ENCODE measurements at places on chromosomes 3 and 15.
A peak's percentile ranks its signal among the peaks of the same experiment; 100 is the strongest.

- no peak for DNase-seq
Measured at GRCh38 chr15:89494941-89495637, 1.3 kb downstream of the RHCG start.

DNA sequence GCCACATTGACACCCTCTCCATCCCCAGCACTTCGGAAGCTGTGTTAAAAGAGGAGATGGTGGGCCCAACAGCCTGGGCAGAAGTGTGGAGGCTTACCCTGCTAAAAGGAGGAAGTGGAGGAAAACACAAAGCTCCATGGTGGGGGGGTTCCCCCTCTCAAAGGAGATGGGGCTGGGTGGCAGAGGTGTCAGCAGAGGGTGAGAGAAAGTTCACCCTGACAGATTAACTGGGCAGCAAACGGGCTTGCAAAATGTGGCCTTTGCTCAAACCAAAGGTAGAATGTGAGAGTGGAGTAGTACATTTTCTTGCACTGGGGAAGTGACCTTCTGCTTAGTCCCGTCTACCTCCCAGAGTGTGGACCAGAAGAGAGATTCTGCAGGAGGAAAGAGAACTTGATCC, 44.7 kb downstream of the MYO1E start:
- no peak for DNase-seq

GRCh38 chr15:86829245-86829644, 749.6 kb downstream of the AGBL1 start:
- no peak for DNase-seq

DNA sequence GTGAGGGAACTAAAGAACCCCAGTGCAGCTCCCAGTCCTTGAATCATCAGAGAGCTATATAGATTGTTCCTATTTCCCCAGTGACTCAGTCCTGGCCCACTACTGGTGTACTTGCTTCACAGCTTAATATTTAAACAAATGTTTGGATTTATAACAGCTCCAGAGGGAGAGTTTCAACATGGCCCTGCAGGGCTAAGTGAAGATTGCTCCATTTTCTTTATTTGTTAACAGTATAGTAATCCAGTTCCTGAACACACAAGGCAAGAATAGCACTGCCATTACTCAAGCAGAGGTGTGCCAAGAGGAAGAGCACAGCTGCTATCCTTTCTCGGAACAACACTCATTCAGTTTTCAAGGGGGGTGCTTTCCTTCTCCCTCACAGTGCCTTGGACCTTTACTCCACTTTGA, 6.5 kb downstream of the SQOR start:
- no peak for DNase-seq

DNA sequence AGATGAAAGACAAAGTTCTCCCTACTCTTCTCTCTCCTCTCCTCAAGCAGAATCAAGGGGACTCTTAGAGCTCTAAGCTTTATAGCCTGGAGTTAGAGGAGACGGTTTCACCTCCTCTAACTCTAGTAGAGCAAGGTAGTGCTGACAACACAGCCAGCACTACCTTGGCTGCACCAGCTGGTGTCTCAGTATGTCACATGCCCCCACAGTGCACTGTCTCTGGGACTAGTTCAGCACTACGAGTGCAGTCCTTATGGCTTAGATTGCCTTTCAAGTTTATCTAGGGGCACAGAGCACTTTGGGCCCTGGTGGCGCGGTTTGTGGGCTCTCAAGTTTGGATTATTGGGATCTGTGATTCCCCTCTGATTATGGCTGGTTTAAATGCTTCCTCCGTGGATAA, 614.1 kb upstream of the NECTIN3 start:
- no peak for DNase-seq

DNA sequence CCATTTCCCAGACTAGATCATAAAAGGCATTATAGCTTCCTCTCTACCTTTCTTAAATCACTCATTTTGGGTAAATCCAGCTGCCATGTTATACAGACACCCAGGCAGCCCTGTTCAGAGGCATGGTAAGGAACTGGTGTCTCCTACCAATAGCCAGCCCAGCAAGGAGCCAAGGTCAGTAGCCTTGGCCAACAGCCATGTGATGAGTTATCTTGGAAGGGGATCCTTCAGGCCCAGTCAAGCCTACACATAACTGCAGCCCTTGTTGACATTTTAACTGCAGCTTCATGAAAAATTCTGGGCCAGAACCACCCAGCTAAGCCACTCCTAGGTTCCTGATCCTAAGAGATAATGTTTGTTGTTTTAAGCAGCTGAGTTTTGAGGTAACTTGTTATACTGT, 29.0 kb upstream of the ZMAT3 start:
- DNase-seq: no peak

GRCh38 chr3:188007897-188008296, 146.1 kb upstream of the LPP start:
- DNase-seq: no peak

- no peak for DNase-seq
Measured at GRCh38 chr15:57580866-57581265, 10.8 kb upstream of the MYZAP start.

DNA sequence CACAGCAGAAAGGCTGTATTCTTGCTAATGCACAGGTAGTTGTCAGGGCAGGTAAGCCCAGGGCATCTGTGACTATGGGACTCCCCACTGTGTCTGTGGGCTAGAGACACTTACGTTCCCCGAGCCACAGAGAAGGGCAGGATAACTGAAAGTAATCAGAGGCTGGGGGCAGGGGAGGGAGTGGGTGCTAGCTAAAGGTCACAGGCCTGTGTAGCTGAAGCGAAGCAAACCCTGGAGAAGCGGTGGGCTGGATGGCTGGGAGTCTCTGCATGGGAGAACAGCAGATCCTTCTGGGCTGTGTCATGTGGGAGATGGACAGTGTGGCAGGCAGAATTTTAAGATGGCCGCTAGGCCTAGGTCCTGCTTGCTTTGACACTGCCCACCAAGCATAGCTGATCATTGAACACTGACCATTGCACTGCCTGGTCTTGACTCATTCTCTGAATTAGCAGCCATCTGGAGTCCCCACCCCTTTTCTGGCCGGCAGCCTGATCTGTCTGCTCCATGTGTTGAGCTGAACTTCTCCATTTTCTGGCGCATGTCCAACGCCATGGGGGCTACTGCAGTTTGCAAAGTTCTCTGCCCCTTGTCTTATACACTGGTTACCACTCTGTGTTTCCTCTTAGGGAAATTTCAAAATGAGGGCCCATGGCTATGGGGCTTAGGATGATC, 110.0 kb downstream of the DGKG start:
- DNase-seq: no peak

- peak; percentile 55 for DNase-seq
Measured at GRCh38 chr3:48609088-48610005, at the start of gene UQCRC1. Gene UQCRC1, minus strand, starts transcription at chr3:48609646. Its CDS starts 26 bp downstream, at chr3:48609620.
